ENCODE measurements at places on chromosomes 1 and 21.

DNA sequence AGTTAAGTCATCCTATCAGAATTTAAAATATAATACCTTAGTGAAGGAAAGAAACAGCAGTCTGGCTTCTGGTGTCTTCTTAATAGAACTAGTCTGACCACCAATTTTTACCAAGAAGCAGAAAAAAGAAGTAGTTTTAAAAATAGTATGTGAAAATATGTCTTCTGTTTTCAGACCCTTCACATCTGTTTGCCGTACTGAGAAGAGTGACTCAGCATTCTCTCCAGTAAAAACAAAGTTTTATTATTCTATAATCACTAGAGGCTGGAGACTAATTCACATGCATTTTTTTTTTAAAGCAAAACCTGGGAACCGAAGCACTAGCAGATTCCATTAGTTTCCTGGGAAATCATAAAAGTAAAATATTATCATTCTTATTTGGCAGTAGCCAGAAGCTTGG lies 163.8 kb downstream of the COL24A1 start:
- DNase-seq, result no peak

GRCh38 chr21:45954261-45954660 lies 27.3 kb upstream of the COL6A1 start:
- DNase-seq, result no peak

GRCh38 chr21:25421321-25422028 lies 185.8 kb downstream of the MRPL39 start:
- no peak for DNase-seq

GRCh38 chr21:45517249-45518065 lies 24.8 kb downstream of the SLC19A1 start:
- DNase-seq, result no peak

- DNase-seq, result no peak
Measured at GRCh38 chr1:236353813-236354212, 40.3 kb upstream of the EDARADD start.

- DNase-seq, result no peak
Measured at GRCh38 chr21:14271053-14271452, 55.1 kb downstream of the RBM11 start.

- peak; percentile 69 for DNase-seq
Measured at GRCh38 chr1:36224537-36225282, 467 bp downstream of the THRAP3 start.

DNA sequence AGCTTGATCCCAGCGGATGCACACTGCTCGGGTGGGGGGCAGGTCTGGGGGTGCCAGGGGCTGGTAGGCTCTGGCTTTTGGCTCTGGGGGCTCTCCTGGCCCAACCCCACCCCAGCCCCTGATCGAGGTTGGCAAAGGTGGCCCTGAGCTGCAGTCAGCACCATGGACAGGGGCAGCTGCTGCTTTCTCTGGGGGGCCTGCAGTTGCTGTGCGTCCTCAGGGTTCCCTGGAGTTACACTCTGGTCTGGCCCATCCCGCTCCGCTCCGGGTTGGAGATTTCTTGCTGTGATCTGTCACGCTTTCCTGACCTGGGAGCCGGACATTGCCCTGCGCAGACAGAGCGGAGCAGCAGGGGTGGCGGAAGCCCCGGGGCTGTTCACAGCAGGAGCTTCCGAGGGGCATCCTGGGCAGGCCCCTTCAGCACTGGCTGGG lies 8.0 kb upstream of the PLCH2 start:
- DNase-seq, result peak; percentile 24

- no peak for DNase-seq
Measured at GRCh38 chr1:55735106-55735505, 519.9 kb upstream of the USP24 start.

- no peak for DNase-seq
Measured at GRCh38 chr1:85087659-85088407, 39.5 kb upstream of the MCOLN3 start.

GRCh38 chr1:202090994-202091393 lies 31.7 kb upstream of the GPR37L1 start:
- DNase-seq, result no peak

GRCh38 chr1:222919478-222919865 lies 104.6 kb downstream of the DISP1 start:
- no peak for DNase-seq

DNA sequence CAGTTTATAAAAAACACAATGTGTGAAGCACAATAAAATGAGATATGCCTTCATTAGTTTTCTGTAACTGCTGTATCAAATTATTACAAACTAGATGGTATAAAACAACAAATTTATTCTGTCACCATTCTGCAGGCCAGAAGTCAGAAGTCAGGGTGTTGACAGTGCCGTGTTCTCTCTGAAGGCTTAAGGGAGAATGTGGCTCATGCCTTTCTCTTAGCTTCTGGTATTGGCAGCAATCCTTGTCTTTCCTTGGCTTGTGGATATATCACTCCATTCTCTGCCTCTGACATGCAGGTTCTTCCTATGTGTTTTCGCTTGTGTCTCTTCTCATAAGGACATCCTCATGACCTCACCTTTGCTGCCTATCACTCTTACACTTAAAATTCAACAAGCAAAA lies 10.1 kb downstream of the NEK7 start:
- DNase-seq, result no peak

DNA sequence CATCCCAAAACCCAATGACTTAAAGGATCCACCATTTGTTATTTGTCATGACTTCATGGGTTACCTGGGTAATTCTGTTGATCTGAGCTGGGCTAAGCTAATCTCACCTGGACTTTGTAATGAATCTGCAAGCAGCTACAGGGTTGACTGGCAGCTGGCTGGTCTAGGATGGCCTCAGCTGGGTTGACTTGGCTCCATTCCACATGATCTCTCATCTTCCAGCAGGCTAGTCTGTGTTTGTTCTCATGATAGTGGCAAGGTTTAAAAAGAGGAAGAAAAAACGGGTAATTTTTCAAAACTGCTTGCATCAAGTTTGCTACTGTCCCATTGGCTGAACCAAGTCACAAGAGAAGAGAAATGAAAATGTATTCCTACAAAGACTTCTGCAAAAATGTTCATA lies 24.8 kb upstream of the ZMYM4 start:
- DNase-seq, result no peak

GRCh38 chr1:204550926-204551325 lies 34.7 kb downstream of the MDM4 start:
- DNase-seq, result no peak

DNA sequence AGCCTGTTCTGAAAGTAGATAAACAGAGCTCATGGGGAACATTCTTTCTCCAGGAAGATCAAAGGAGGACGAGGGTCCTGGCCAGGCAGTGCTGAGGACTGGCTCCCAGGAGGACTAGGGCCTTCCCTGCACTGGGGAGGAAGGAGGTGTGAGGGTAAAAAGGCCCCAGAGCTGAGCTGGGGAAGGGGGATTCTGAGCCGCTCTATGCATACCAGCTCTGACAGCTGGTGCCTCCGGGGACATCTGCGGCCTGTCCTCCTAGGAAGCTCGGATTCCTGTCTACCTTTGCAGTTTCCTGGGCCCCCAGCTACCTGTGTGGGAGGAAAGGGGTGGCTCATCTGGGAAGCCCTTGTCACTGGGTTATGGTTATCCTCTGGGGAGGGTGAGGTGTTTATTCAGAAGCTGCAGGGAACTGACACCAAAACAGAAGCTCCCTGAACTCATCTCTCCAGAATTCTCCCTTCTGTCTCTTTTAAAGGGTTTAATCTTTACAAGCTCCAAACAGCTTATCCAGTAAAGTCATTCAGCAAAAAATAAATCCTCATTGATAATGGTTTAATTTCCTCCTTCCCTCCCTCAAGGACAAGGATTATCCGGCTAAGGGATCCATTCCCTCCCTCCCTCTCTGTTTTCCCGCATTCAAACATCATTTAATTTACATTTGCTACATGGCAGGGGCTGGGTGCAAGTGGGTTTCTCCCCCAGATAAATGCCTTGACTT lies 31.0 kb downstream of the NENF start:
- DNase-seq, result no peak

DNA sequence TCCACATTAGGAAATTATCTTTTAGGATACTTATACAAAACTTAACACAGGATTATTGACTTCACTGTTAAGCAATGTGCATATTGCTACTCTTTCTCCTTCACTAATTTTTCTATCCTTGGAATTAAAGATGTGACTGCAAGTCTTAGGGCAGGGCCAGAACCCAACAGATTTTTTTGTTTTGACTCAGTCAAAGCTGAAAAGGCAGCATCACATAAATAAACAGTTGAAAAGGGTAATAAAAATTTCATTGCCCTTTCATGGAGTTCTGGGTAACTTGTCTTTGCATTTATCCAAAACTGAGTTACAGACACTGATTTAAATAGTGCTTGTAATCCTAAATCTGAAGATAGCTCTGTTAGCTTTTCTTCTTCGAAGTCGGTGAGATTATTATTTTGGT lies 1.9 kb upstream of the TMEM35B start:
- no peak for DNase-seq

DNA sequence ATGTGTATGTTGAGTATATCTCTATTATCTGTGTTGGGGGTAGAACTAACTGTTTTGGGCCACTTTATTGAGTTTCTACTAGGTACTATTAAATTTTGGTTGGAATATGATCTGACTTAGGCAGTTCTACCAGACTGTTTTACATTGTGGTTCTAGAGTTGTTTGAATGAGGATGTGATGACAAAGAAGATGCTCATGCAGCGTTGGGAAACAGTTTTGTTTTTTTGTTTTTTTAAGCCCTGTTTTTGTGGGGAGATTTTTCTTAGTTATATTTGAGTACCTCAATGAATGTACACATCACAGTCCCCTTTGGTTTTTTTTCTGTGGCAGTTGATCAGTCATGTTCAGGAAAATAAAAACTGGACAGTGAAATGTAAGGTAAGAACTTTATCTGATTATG lies 40.1 kb downstream of the TMED5 start:
- DNase-seq, result no peak

DNA sequence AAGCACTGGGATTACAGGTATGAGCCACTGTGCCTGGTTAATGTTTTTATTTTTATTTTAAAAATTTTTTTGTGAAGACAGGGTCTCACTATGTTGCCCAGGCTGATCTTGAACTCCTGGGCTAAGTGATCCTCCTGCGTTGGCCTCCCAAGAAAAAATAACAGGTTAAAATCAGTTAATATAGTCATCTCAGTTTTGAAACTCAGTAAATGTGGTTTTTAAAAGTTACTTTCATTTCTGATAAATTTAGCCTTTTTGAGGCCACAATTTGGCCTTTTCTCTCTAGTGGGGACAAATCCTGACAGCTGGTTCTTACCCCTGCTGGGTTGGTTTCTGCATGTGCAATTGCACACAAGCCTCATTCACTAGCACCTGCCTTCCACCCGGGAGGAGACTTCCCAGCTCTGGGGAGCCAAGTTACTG lies 13.3 kb downstream of the PMF1 start:
- no peak for DNase-seq

DNA sequence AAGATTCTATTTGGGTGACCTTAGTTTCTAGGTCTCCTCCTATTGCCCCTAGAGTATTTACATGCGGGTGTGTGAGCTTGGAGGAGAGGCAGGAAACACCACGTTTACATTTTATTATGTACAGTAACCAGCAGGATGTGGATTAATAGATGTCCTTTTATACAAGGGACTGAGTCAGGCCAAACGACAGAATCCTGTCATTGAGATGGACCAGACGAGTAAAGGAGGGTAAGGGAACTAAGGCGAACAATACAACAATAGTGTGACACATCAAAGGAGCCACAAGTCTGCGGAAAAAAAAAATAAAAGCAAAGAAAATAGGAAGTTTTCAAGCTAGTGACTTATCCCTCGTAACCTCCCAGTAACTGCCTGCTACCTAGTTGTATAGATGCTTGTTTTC lies 151.1 kb downstream of the GABPA start:
- no peak for DNase-seq

DNA sequence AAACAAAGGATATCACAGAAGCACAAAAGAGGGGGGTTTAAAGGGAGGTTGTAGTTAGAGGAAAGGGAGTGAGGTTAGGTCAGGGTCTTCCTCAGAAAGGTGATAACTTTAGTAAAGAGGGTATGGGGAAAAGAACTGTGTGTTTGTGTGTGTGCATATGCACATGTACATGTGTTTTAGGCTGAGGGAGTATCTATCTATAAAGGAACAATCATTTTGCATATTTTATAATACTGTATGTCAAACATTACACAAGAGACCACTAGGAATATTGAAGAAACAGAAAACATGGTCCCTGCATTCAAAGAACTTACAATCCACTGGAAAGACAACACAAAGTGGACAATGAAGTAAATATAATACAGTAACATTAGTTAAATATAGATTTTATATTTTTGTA lies 132.2 kb downstream of the ACBD6 start:
- DNase-seq, result no peak

All from T1000 (cell line).